Cardiac septum (tissue), 1 donor: ENCODE measurements at places on chromosomes 7 and 10. TPM values are rescaled to one million over a fixed set of nuclear protein-coding genes. Genes with fewer than 3 reads are reported as not detected.

The MYPN gene
- 196 TPM for total RNA-seq

The ANKRD61 gene
- total RNA-seq: not detected

The CFAP58 gene
- 2.7 TPM for total RNA-seq

The IKZF1 gene
- 2.2 TPM for total RNA-seq

The NPSR1 gene
- not detected for total RNA-seq

The SMKR1 gene
- total RNA-seq: not detected

The UFSP1 gene
- 2.1 TPM for total RNA-seq

The MPP7 gene
- 13.1 TPM for total RNA-seq

The KCNIP2 gene
- 14.9 TPM for total RNA-seq
